NCI-H1048 (cell line): ENCODE measurements at places on chromosomes 4 and X.

DNA sequence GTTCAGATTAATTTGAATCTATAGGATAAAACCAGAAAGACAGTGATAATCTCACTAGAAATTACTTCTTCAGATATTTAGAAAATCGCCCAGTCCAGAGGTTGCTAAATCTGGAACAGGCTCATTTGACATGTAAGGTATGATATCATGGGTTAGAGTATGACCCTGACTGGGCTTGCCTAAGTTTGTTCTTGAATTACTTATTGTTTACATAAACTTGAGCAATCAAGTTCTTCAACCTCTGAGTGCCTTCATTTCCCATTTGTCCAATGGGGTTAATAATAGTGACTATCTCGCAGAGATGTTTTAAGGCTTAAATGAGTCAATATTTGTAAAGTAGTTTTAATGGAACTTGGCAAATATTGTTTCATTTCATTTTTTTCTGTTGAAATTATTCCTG lies 1947.6 kb upstream of the IGFBP7 start:
- no peak for DNase-seq

DNA sequence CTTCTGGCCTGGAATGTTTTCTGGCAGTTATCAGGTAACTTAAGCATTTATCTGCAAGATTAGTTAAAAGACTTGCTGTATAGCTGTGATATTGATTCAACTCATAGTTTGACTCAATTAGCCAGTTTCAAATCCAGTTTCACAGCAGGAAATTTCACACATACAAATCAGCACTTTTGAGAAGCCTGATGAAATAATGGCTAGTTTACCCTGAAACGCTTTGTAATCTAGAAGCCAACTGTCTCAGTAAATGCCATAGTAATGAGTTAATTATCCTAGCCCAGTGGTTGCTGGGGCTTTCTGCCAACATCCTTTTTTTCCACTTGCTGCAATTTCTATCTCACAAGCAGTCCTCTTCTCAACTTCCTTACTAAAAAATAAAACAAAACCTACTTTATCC lies 53.1 kb downstream of the ARHGEF38 start:
- DNase-seq: no peak

DNA sequence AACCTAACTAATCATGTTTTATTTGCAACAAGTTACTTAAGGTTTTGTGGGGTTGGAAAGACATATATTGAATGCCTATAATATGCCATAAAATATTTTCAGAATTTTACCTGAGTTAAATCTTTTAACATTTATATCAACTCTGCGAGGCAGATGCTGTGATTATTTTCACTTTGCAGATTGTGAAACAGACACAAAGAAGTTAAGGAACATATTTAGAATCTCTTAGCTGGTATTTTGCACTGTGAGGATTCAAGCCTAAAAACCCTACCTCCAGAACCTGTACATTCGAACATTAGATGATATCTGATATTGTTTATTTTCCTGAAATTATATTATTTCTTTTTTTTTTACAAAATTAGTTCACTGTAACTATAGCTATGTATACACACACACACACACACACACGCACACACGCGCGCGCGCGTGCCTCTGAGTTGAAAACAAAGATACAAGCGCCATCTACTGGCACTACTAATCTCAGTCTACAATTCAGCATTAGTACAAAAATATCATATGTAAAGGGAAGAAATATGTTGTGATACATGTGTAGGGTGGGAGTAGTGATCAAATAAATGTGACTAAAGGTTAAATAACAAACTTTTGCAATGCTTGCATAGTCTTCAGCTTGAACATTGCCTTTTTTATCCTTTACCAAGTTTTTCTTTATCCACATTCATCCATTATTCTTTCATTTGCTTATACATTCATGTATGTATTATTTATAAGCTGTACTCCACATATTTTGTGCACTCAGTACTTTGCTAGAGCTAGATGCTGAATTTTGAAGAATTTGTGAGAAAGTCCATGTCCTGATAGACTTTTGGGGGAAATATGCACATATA lies 61.5 kb downstream of the ANXA10 start:
- DNase-seq: peak; percentile 5

DNA sequence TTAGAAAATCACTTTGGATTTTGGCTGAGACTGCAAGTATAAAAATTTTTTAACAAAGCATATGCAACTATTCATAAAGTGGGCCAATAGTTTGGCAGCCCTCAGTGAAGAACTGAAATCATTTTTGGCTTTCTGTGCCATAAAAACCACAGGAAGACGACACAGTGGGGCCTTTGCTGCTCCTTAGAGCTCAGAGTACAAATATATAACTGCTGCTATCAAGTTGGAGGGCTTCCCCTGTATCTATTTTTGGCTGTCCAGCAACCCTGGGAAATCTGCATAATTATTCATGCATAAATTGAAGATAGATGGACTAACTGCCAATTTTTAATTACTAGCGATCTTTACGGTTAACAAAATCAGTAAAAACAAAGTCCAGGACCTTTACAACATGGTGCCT lies 51.5 kb upstream of the FTHL17 start:
- DNase-seq: no peak

GRCh38 chrX:19852014-19853005 lies 35.1 kb downstream of the SH3KBP1 start:
- DNase-seq: no peak

- DNase-seq: no peak
These were observed 243.2 kb downstream of the MGST2 start for GRCh38 chr4:139908636-139909437.

DNA sequence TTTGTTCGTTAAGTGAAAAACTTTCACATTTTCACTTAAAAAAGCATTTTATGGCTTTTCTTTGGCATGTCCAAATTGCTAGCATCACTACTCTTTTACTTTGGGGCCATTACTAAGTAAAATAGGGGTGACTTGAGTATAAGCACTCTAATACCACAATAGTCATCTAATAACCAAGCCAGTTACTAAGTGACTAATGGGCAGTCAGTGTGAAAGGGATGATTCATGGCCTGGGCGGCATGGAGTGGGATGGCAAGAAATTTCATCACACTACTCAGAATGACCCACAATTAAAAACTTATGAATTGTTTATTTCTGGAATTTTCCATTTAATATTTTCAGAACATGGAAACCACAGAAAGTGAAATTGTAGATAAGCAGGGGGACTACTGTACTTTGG lies 60.9 kb downstream of the BMP15 start:
- no peak for DNase-seq
